ENCODE measurements at places on chromosomes 5 and 9.
A peak's percentile ranks its signal among the peaks of the same experiment; 100 is the strongest.

DNA sequence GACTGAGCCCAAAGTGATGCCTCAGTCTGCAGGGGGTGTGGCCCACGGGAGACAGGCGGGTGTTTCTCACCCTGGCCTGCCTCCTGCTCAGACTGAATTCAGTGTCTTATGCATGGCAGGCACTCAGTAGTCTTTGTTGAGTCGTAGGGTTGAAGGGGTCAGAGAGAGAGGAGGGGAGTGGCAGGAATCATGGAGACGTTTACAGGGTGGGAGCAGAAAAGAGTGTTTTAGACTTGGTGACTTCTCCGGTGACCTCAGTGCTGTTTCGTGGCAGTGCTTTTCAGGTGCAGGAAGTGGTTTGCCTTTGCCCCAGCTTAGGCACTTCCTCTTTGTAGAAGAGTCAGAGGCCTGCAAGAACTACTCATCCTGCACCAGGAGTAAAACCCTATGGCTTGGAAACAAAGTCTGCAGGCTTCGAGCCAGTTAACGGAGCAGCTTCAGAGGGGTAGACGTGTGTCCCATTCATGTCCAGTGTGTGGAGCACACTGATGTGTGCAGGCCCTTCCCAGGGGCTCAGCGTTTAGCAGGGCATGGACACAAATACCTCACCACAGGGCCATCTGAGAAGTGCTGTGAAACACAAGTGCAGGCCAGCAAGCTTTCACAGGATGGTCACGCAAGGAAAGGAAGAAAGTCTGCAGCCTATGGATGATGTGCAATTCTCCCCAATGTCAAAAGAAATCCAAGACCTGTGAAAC lies 24.5 kb upstream of the SEMA4D start:
- peak; percentile 89 for DNase-seq

DNA sequence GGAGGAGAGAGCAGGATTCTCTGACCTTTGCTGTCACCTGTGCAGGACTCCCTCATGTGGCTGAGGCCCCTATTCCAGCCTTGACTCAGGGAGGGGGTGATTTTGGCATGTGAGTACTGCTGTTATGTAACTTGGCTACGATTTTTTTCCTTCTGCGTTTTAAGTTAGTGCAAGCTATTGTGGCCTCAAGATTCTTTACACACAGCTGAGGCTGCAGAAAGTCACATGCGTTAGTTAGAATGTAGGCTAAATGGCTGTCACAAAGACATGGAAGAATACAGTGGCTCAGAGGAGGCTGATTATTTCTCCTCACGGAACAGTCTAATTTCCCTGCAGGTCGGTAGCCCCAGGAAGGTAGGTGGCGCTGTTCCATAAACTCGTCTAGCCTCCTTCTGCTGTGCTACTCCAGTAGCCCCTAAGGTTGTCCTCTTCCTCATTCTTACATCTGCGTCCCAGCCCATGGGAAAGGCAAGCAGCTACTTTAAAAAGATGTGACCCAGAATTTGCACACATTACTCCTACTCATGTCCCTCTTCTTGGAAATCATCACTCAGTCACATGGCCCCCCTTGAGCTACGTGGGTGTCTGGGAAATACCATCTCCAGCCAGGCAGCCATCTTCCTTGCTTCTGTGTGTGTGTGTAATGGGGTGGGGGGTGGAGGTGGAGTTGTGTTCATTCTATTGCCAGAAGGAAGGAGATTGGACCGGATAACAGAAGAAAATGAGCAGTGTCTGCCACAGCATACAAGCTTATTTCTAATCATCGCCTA lies 486.6 kb downstream of the CCDC171 start:
- peak; percentile 10 for DNase-seq

DNA sequence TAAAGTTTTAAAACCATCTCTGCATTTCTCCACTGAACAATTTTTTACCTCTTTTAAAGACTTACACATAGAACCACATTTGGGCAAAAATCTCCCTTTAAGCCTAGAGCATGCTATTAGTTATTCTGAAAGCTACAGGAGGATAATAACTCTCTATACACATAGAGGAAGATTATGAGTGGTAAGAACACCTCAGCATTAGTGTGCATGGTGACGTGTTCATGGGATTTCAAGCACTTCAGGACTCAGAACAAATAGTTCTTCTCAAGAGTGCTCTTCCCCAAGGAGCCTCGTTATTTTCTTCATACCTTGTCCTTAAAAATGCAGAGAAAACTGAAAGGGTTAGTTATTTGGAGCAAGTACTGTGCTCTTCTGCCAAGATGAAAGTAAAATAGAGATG lies 256.9 kb upstream of the TUSC1 start:
- no peak for DNase-seq

DNA sequence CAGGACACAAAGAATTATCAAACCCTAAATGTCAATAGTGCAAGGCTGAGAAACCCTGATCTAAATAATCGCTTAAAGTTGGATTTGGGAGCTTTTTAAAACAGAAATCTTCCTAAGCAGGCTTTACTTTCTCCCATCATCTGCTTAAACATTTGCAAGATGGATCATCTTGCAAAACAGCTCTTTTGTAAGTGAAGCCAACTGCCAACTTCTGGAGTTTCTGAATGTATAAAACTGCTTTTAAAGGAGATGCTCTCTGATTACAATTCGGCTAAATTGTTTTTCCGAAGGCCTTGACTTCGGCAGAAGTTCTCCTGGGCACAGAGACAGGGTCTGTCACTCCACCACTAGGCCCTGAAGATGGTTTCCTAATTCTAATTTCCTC lies 1.3 kb downstream of the PTPN3 start:
- no peak for DNase-seq

DNA sequence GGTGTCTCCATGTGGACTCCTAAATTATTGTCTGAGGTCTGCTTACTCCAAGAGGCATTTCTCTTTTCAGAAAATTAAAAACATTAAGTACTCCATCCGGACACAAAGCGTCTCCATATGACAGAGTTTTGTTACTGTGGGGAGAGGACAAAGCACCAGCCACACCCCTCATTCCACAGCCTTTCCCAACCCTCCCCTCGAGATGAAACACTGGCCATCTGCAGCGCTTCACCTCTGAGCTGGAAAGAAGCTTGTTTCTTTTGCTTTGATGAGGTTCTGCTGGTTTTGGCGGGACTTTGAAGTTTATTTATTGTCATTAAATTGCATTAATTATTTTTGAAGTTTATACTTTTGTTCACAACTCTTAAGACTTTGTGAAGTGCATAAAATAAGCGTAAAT lies 27.6 kb upstream of the NKD2 start:
- no peak for DNase-seq

GRCh38 chr5:152505442-152506042 lies 100.5 kb upstream of the NMUR2 start:
- peak; percentile 21 for DNase-seq

DNA sequence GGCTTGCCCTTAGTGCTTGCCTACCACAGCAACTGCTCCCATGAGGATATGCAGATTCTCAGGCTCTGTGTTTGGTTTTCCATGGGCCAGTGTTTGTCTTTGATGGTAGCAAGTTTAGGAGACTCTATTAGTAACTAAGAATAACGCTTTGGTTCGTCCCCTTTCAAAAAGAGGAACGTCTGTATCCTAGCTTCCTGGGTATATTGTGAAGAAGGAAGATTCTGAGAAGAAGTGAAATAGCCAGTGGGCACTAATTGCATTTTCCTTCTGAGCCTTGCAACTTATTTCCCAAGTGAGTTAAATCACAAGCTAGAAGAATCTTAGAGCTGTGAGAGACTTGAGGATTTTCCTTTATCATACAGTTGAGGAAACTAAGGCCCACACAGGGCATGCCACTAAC lies 376.8 kb downstream of the PIK3R1 start:
- no peak for DNase-seq

- DNase-seq = no peak
Observed at GRCh38 chr9:2307480-2307879, 292.3 kb downstream of the SMARCA2 start.

DNA sequence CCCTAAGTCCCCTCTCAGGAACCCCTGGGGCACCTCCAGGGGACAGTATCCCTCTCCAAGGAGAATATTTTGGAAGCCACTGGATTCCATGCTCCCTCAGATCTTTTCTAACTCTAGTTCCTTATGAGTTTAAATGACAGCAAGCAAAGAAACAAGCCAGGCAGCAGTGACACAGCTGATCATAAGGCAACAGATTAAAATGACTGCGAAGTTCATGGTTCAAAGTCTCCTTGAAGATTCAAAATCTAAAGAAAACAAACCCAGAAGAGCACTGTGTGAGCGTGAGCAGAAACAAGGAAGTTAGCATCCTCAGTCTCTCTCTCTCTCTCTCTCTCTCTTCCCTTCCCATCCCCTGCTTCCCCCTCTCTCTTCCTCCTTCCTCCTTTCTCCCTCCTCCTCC lies 316.7 kb upstream of the SLC30A5 start:
- DNase-seq = no peak

- no peak for DNase-seq
Observed at GRCh38 chr5:127930311-127930710, 153.3 kb upstream of the SLC12A2 start.

DNA sequence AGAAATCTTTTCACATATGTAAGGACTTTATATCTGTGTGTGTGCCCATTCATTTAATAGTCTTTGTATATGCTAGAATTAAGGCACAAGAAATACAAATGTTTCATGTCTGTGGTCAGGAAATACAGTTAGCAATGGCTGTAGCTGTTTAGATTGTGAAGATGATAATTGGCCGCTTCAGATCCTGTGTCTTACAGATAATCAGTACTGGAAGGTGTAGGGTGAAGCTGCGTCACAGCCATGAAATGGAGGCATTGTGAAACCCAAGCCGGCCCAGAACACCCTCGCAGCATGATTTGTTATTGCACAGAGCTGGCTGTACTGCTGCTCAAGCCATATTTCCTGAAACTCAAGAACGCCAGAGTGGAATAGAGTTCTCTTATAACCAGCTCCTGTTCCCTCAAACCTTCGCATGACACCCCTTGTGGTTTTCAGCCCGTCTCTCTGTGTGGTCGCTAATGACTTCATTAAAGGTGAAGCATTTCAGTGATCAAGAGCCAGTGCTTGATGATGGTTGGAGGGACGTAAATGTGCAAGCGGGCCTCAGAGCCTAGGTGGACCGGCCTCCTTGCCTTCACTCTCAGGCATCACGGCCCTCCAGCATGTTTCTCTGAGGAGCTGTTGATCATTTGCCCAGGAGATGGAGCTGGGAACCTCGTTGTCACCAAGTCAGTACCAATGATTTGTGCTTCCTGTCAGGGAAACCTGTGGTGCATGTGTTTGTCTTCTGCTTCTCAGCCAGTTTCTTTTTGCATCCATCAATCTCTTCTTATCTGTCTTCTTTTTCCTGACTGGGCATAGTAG lies 80.1 kb downstream of the F2RL2 start:
- no peak for DNase-seq

GRCh38 chr9:6894135-6894534 lies 136.4 kb downstream of the KDM4C start:
- DNase-seq = peak; percentile 53

DNA sequence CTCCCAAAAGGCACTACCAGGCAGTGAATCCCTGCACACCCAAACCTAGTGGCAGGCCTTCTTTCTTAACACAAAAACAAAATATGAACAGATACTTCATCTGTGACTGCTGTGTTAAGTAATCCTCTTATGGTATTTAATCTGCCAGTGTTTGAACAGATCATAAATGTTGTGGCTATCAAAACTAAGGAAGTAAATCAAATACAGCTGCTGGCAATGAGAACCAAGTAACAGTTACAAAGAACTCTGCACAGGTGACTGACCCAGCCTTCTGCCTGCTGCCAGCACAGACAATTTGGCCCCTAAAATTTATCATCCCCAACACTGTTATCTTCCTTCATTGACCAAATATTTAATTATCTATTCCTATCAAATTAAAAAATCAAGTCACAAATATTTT lies 78.0 kb downstream of the GNAQ start:
- DNase-seq = no peak

- no peak for DNase-seq
Observed at GRCh38 chr5:8317335-8317734, 448.4 kb downstream of the MTRR start.

- DNase-seq = no peak
Observed at GRCh38 chr5:88489364-88489763, 220.7 kb upstream of the TMEM161B start.

- DNase-seq = peak; percentile 18
Observed at GRCh38 chr5:132065351-132065937, 5.0 kb downstream of the IL3 start.

GRCh38 chr5:36877667-36878391 lies 1.3 kb downstream of the NIPBL start:
- DNase-seq = no peak

DNA sequence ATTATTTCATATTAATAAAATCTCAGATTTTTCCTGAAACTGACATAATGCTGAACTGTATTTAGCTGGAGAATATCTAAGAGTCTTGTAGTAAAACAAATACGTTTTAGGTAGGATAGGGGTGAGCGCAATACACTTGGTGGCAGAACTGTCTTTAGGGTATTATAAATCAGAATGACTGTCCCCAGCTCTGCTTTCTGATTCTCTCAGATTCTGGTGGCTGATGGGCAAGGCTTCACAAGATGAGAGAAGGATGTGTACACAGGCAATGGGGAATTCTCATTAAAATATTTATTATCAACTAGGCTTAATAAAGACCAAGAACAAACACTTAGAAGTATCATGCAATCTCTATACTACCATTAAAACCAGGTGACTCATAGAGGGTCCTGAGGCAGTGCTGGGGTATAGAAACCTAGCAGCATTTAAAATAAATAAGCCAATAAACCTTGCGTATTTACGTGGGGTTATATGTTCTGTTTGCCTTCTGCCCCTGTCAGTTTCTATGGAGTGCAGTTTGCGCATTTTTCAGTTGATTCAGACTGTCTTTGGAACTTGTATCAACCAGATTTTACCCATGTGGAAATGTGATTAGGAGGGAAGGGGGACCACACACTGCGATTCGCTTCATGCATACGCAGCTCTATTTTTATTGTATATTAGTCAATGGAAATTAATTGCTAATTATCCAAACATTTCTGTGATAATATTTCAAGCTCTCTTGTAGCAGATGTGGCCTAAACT lies 1150.7 kb upstream of the WWC1 start:
- DNase-seq = no peak

DNA sequence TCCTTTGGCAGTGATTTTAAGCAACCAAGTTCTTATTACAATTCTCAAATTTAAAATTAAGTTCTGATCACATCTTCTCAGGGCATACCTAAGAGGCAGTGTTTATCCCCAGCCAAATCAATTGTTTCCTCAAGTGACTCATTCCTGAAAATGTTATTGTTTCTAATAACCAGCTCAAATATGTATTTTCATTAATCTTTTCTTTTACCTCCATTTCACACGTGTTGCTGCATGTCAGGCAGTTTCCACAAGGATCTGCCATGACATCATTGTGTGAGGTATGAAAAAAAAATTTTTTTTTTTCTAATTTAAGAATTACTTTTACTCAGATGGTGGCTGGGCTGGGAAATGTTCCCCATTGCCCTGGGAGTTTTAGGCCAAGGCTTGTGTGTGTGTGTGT lies 113.0 kb upstream of the NTRK2 start:
- DNase-seq = no peak
